ENCODE measurements at places on chromosomes 13 and 19.

DNA sequence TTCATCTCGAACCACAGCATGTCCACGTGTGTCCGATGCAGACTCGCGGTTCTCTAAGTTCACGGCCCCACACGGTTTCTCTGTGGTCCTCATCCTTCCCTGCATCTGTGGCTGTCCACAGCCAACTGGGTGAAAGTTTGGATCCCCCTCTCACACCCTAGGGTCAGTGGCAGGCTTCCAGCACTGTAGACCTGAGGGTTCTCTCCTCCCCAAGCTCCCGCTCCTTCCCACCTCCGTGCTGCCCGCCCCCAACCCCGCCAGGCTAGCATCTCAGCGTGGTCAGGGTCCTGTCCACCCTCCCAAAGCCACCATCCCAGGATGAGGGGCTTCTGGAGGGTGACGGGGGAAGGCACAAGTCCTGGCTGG, 3.0 kb downstream of the ANGPTL4 start:
- no peak for DNase-seq

DNA sequence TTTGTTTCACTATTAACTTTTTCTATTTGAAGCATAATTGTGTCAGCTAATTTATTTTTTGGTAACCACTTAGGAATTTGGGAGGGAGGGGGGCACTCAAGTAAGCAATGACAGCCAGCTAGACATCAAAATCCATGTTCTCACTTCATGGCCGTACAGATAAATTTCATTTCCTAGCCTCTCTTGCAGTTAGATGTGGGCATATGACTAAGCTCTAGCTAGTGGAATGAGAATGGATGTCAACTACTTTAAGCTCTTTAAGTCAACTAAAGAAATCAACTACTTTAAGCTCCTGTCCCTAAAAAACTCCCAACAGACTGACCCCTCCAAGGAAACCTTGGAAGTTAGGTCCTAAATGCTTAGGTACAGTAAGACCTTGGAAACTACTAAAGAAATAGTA, 92.0 kb downstream of the KCNRG start:
- no peak for DNase-seq

- no peak for DNase-seq
Observed at GRCh38 chr13:99055735-99056134, 77.9 kb upstream of the DOCK9 start.

- DNase-seq: no peak
Observed at GRCh38 chr13:30920162-30920909, 12.1 kb upstream of the TEX26 start.

DNA sequence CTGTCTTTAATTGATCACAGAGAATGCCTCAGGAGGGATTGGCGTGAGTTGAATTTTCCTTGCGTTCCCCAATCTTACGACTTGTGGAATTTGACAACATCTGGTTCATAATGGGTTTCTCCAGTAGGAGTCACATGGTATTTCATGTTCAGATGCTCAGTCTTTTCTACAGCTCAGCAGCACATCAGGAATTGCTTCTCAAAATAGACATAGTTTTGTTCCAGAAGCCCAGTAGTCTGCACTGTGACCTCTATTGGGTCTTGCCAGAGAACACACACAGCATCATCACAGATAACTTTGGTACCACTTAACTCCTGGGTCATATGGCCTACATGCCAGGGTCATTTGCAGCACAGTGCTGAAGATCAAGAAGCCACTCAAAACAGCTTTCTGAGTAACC, 282.5 kb upstream of the HTR2A start:
- DNase-seq: no peak
